B cell (primary cell): ENCODE measurements at places on chromosomes 11 and 22.
A peak's percentile ranks its signal among the peaks of the same experiment; 100 is the strongest.

- no peak for DNase-seq
- H3K4me1 ChIP-seq = peaks cover 69% of the 10 kb centered on the region
- peak overlapping the region; percentile 19 for H3K27ac ChIP-seq
- H3K36me3 ChIP-seq = peaks cover 19% of the 10 kb centered on the region
- no peaks in the 10 kb centered on the region for H3K27me3 ChIP-seq
- H3K4me3 ChIP-seq = peak overlapping the region; percentile 98
Measured at GRCh38 chr11:83069441-83070043, 2.2 kb downstream of the RAB30 start.

DNA sequence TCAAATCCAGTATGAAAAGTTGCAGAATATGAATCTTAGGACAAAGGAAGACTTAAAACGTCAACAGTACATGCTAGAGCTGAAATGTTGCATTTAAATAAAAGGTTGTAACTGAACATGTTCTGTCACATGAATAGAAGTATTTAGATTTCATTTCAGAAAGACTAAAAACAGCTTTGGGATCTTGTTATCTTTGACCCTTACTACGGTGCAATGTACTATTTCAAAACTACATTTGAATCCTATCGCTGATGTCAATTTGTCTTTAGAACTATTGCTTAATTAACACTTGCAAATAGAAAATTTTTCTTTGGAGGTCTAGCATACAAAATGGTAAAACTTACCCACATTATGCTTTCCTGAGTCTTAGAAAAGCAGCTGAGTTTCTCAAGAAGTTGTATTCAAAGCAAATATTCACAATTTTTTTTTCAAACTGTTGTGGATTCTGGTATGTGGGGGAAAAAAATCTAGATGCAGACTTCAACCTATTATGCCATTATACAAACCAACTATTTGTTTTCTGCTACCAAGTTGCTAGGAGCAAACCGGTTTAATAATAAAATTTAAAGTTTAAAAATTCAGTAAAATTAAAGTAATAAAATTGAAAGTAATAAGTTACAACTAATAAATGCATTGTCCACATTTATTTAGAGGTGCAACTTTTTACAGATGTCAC, 25.4 kb downstream of the CSTF3 start:
- no peaks in the 10 kb centered on the region for H3K36me3 ChIP-seq
- no peaks in the 10 kb centered on the region for H3K4me1 ChIP-seq
- no peak overlapping the region for H3K4me3 ChIP-seq
- H3K27ac ChIP-seq = no peak overlapping the region
- DNase-seq = no peak

GRCh38 chr11:65386307-65387140, at the start of gene FRMD8:
TSS of gene FRMD8 (plus strand) at chr11:65386637. CDS start at chr11:65387037, 400 bp downstream.
- peak within 1 kb of the TSS; percentile 91 for H3K27ac ChIP-seq
- peak within 1 kb of the TSS; percentile 70 for H3K4me3 ChIP-seq
- peaks cover 54% of the 10 kb centered on the region for H3K4me1 ChIP-seq
- no peaks in the 10 kb centered on the region for H3K27me3 ChIP-seq

GRCh38 chr11:67700141-67700540, 25.7 kb upstream of the ALDH3B2 start:
- no peaks in the 10 kb centered on the region for H3K27me3 ChIP-seq
- no peaks in the 10 kb centered on the region for H3K4me1 ChIP-seq
- no peak overlapping the region for H3K27ac ChIP-seq
- H3K4me3 ChIP-seq = no peak overlapping the region
- no peaks in the 10 kb centered on the region for H3K36me3 ChIP-seq
- DNase-seq = no peak

DNA sequence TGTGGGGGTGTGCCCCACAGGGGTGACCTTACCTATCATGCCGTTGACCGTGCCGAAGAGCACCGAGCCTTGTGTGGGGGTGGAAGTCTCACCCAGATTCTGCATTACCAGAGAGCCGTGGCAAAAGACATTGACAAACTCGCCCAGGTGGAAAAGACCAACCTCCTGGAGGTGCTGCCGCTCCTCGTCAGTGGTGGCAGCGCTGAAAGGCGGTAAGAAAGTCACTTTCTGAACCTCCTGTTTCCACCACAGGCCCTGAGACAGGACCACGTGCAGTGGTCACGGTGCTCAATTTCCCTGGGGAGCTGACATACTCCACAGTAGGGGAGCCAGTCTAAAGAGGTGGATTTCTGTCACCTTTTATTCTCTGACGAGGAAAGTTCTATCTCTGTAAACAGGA, 7.4 kb upstream of the VWCE start:
- H3K27ac ChIP-seq = no peak overlapping the region
- no peaks in the 10 kb centered on the region for H3K27me3 ChIP-seq
- H3K4me3 ChIP-seq = no peak overlapping the region
- H3K36me3 ChIP-seq = peaks cover 76% of the 10 kb centered on the region
- no peak for DNase-seq

DNA sequence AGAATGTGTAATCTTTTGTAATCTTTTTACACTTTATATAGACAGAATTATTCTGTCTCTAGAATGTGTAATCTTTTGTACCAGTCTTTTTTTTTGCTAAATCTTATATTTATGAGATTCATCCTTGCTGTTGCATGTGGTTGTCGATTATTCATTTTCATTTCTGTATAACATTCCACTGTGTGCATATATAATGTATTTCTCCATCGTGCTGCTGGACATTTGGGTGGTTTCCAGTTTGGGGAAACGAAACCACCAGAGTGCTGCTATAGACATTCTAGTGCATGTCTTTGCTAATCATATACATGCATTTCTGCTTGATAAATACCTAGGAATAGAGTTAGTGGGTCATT, 146.5 kb downstream of the GRIK4 start:
- H3K4me1 ChIP-seq = peaks cover 3% of the 10 kb centered on the region
- H3K27ac ChIP-seq = no peak overlapping the region
- no peak overlapping the region for H3K4me3 ChIP-seq

- no peak overlapping the region for H3K27ac ChIP-seq
- H3K27me3 ChIP-seq = no peaks in the 10 kb centered on the region
- H3K4me1 ChIP-seq = no peaks in the 10 kb centered on the region
- H3K36me3 ChIP-seq = no peaks in the 10 kb centered on the region
- no peak overlapping the region for H3K4me3 ChIP-seq
Measured at GRCh38 chr11:71330349-71330748, 78.0 kb upstream of the SHANK2 start.

- H3K36me3 ChIP-seq = no peaks in the 10 kb centered on the region
- no peak for DNase-seq
- H3K4me3 ChIP-seq = no peak overlapping the region
- H3K27ac ChIP-seq = no peak overlapping the region
- peaks cover 10% of the 10 kb centered on the region for H3K27me3 ChIP-seq
Measured at GRCh38 chr11:114270531-114271270, 25.5 kb upstream of the NNMT start.

- no peak overlapping the region for H3K27ac ChIP-seq
- no peak overlapping the region for H3K4me3 ChIP-seq
- DNase-seq = no peak
- no peaks in the 10 kb centered on the region for H3K36me3 ChIP-seq
- H3K4me1 ChIP-seq = peaks cover 5% of the 10 kb centered on the region
- no peaks in the 10 kb centered on the region for H3K27me3 ChIP-seq
Measured at GRCh38 chr11:110973401-110973980, 261.3 kb upstream of the ARHGAP20 start.

GRCh38 chr11:110530900-110531741, 101.4 kb downstream of the FDX1 start:
- H3K27ac ChIP-seq = no peak overlapping the region
- no peaks in the 10 kb centered on the region for H3K36me3 ChIP-seq
- no peak for DNase-seq
- H3K4me3 ChIP-seq = no peak overlapping the region
- H3K27me3 ChIP-seq = peaks cover 4% of the 10 kb centered on the region

DNA sequence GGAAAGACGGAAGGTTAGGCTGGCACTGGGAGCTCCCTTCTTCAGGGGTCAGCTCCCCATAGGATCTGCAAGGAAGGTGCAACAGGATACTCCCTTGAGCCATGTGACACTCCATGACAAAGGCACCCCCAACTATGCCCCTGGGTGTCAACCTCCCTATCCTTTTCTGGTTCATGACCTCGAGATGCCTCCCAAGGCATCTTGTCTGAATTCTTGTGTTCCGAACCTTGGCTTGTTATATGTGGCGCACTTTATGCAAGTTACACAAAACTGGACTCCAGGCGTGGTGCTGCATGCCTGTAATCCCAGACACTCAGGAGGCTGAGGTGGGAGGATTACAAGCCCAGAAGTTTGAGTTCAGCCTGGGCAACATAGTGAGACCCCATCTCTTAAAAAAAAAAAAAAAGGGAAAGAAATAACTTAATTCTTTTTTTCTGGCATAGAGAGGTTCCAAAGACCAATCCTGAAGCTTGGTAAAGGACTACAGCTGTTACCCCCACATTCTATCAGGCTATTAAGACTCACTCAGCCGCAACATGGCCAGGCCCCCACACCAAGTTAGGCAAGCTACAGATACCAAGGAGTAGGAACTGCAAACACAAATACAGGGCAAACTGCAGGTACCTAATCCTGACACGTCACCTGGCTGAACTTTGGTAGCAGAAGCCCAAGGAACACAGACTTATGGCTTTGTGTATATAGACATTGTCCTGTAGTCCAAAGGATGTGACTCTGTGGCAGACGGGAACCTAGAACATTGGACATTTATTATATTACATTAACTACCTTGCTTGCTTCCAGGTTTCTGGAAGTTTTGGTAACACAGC, 1.4 kb downstream of the C11orf24 start:
- no peaks in the 10 kb centered on the region for H3K27me3 ChIP-seq
- H3K4me3 ChIP-seq = peak overlapping the region; percentile 98
- DNase-seq = no peak
- H3K4me1 ChIP-seq = peaks cover 74% of the 10 kb centered on the region
- peak overlapping the region; percentile 98 for H3K27ac ChIP-seq
- H3K36me3 ChIP-seq = no peaks in the 10 kb centered on the region

- no peak overlapping the region for H3K4me3 ChIP-seq
- H3K27ac ChIP-seq = no peak overlapping the region
- no peak for DNase-seq
Measured at GRCh38 chr11:69744435-69744834, 30.7 kb downstream of the FGF4 start.

GRCh38 chr11:43053638-43054412, 258.0 kb upstream of the API5 start:
- H3K36me3 ChIP-seq = no peaks in the 10 kb centered on the region
- H3K4me1 ChIP-seq = no peaks in the 10 kb centered on the region
- H3K27me3 ChIP-seq = no peaks in the 10 kb centered on the region

DNA sequence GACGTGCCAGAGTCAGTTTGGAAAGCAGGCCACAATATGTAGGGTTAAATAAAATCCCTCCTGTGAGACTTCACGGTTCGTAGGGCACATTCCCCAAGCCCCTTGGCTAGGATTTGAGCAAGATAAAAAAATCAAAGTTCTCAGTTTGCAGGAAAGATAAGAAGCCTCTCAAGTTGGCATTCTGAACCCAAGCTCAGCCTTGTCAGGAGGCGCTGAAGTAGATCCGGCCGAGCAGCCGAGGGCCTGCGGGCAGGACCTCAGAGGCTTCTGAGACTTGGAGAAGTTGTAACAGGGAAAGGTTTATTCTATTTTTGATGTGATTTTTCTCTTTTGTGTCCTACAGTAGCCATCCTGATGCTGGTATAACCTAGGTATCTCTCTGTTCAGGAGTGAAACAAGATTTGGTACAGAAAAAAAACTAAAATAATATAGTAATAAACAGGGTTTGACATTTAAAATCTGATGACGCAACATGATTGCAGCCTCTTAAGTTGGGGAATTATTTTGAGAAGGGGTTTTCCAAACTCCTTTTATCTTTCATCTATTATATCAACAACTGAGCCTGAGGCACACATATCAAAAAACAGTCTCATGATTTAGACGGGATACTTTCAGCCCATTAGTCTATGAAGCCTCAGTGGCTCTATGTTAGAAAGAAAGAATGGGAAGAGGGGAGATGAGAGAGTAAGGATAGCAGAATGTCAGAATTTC, 10.1 kb downstream of the PATE2 start:
- H3K27me3 ChIP-seq = no peaks in the 10 kb centered on the region
- H3K4me1 ChIP-seq = no peaks in the 10 kb centered on the region
- H3K36me3 ChIP-seq = no peaks in the 10 kb centered on the region
- H3K4me3 ChIP-seq = no peak overlapping the region
- DNase-seq = no peak

GRCh38 chr22:22810471-22810870, 77.1 kb upstream of the IGLL5 start:
- no peaks in the 10 kb centered on the region for H3K36me3 ChIP-seq
- no peaks in the 10 kb centered on the region for H3K27me3 ChIP-seq
- no peak overlapping the region for H3K4me3 ChIP-seq

DNA sequence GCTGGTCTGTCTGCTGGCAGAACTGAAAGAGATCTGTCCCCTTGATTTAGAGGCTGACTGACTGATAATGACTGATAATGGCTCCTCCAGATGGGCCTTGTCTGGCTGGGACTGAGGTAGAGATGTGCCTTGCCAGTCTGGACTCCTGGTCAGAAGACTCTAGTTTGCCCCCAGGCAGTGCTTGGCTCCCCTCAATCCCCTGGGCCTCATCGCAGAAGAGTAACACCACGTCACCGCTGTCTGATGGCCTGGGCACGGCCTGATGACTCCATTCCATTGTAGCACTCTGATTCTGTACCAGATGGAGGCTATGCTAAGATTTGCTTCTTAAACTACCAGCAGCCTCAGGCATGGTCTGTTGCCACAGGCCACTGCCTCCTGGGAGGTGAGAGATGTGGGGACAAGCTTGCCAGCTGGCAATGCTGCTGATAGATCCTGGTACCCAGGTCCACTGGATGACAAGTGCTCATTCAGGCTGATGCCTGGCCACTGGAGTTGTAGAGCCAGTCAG, 19.1 kb downstream of the CYB5R2 start:
- no peak for DNase-seq
- no peak overlapping the region for H3K4me3 ChIP-seq
- H3K27me3 ChIP-seq = no peaks in the 10 kb centered on the region
- no peak overlapping the region for H3K27ac ChIP-seq
